ENCODE measurements at places on chromosomes 13 and 19. TPM values are rescaled to one million over a fixed set of nuclear protein-coding genes. Genes with fewer than 3 reads are reported as not detected.

DNA sequence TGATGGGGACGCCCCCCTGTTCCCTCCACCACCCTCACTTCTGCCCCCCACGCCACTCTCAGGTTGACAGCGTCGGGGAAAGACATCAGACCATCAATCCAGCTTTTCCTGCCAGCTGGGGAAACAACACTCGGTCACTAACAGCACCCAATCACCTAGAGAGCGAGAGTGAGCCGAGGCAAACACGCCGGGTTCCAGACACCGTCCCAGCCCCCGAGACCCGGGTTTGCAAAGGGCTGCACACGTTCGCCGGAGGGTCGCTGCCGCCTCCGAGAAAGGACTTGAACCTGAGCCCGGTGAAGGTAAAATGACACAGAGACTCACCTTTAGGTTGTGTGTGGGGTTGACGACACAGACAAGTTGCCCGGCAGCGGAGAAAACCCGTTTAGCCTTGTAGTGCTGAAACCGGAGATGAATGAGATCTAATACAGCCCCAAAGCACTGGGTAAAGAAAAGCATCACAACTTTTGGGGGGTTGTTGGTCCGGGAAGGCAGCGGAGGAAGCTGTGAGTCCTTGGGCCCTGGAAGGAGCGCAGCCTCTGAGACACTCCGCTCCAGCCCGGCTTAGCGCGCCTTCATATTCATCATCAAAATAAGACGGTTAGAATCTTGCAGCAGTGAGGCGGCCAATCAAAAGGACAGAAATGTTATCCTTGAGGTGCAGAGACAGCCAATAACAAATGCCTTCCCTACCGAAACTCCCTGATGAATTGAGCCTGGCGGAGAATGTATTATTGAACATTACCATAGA, at the start of gene SIAH3:
Gene SIAH3 (minus strand): TSS at position 583 of the 751 bp plus-strand sequence. CDS start 124 bp downstream, at position 459.
- H3K4me3 ChIP-seq, result peak within 1 kb of the TSS; percentile 19
- peaks cover 22% of the 10 kb centered on the region for H3K4me1 ChIP-seq
- DNase-seq, result no peak

DNA sequence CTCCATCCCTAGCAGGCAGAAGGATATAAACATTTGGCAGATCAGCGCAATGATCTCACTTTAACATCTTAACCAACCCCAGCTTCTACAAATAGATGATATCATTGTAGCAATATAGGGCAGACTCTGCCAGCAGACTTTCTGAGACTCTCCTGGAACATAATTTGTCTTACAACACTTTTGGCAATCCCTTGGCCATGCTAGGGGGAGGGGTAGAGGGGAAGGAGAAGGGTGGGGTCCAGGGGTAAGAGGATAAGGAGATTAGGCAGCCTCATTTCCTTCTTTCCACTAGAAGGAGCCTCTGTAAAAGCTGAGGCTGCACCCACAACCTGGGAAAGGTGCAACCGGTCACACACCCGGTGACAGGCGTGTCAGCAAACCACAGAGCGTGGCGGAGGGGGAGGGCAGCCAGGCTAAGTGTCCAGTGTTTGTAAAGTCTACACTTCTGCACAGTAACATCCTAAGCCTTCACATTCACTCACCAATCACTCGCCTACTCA, 8.7 kb upstream of the UBAC2 start:
- no peak overlapping the region for H3K4me3 ChIP-seq
- H3K27ac ChIP-seq, result no peak overlapping the region
- DNase-seq, result no peak
- H3K36me3 ChIP-seq, result no peaks in the 10 kb centered on the region
- no peaks in the 10 kb centered on the region for H3K27me3 ChIP-seq
- H3K4me1 ChIP-seq, result no peaks in the 10 kb centered on the region

- H3K4me1 ChIP-seq, result peaks cover 5% of the 10 kb centered on the region
- no peak for DNase-seq
- no peak overlapping the region for H3K4me3 ChIP-seq
- no peaks in the 10 kb centered on the region for H3K36me3 ChIP-seq
- no peak overlapping the region for H3K27ac ChIP-seq
Measured at GRCh38 chr19:40355975-40356680, 7.6 kb downstream of the PLD3 start.

DNA sequence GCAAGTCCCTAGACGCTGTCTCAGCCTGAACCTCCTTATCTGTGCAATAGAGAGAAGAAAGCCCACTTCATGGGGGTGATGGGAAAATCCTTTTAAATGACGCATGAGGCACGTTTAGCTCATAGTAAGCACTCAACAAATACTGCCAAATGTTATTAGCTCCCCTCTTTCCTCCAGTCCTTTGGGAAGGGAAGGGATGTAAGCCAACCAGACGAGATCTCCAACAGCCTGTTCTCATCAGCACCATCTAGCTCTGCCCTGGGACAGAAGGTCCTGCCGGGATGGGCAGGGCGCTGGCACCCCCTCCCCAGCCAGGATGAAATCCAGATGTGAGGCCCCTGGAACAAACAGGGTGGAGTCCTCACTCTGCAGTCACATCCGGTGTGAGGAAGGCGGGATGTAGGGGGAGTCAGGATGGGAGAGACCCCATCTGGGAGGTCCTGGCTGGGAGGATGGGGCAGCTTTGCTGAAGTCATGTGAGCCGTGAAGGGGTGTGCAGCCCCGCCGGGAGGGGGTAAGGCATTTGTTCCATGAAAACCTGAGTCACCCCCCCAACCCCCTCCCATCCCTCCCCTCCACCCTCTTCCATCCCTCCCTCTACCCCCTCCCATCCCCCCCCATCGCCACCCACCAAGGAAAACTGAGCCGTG, 4.6 kb downstream of the S1PR2 start:
- no peaks in the 10 kb centered on the region for H3K36me3 ChIP-seq
- H3K4me3 ChIP-seq, result peak overlapping the region; percentile 17
- peak; percentile 96 for DNase-seq
- no peaks in the 10 kb centered on the region for H3K27me3 ChIP-seq
- peak overlapping the region; percentile 88 for H3K27ac ChIP-seq

Gene OVOL3
- total RNA-seq, result not detected

Gene PCDH20
- 4.3 TPM for total RNA-seq

Gene PIAS4
- total RNA-seq, result 16.5 TPM

Gene PINLYP
- total RNA-seq, result 6.6 TPM

Gene NTN5
- not detected for total RNA-seq
